Mammary microvascular endothelial cell (primary cell): ENCODE measurements at places on chromosomes 2 and 18. TPM values are rescaled to one million over a fixed set of nuclear protein-coding genes. Genes with fewer than 3 reads are reported as not detected.

The HOXD13 gene
- total RNA-seq: not detected in 2 replicates

The HMSD gene
- total RNA-seq: not detected in 2 replicates

The OR6B2 gene
- total RNA-seq: not detected in 2 replicates

The CHRND gene
- total RNA-seq: not detected in 2 replicates

The SYT4 gene
- not detected in 2 replicates for total RNA-seq

The TMEM169 gene
- total RNA-seq: not detected in 2 replicates

The STRADB gene
- total RNA-seq: 29.9 and 32.0 TPM in 2 replicates

The LIPG gene
- 87.9 and 106 TPM in 2 replicates for total RNA-seq

The C2orf76 gene
- 7.6 and 16.2 TPM in 2 replicates for total RNA-seq

The NAT8 gene
- total RNA-seq: not detected in 2 replicates

The UNC80 gene
- total RNA-seq: 0.07 TPM in 1 of 2 replicates, not detected in the other

The STARD6 gene
- total RNA-seq: not detected in 2 replicates

The KIF1A gene
- total RNA-seq: 0.13 TPM in 1 of 2 replicates, not detected in the other

The EVA1A gene
- 59.5 and 78.1 TPM in 2 replicates for total RNA-seq

The COL5A2 gene
- 28.7 and 32.0 TPM in 2 replicates for total RNA-seq

The ALPG gene
- 0.07 TPM in 1 of 2 replicates, not detected in the other for total RNA-seq

The MGAT4A gene
- total RNA-seq: 49.2 and 68.6 TPM in 2 replicates

The EFR3B gene
- total RNA-seq: 0.67 and 0.79 TPM in 2 replicates
